Effector CD4-positive, alpha-beta T cell (primary cell): ENCODE measurements at places on chromosomes 2 and 18.

DNA sequence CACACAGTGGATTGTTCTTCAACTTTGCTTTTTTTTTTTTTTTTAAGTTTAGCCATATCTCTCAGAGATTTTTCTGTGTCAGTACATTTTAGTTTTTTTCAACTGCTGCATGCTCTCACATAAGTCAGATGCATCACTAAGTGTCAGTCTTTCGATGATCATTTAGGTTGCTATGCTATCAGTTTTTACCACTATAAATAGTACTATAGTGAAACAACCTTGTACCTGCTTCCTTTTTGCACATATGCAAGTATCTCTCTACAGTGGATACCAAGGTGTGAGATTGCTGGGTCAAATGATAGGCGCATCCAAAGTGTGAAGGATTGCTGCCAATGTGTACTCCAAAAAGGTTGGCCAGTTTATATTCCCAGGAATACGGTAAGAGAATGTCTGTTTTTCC is 33.5 kb upstream of the MAP4K3 start:
- no peak for DNase-seq

DNA sequence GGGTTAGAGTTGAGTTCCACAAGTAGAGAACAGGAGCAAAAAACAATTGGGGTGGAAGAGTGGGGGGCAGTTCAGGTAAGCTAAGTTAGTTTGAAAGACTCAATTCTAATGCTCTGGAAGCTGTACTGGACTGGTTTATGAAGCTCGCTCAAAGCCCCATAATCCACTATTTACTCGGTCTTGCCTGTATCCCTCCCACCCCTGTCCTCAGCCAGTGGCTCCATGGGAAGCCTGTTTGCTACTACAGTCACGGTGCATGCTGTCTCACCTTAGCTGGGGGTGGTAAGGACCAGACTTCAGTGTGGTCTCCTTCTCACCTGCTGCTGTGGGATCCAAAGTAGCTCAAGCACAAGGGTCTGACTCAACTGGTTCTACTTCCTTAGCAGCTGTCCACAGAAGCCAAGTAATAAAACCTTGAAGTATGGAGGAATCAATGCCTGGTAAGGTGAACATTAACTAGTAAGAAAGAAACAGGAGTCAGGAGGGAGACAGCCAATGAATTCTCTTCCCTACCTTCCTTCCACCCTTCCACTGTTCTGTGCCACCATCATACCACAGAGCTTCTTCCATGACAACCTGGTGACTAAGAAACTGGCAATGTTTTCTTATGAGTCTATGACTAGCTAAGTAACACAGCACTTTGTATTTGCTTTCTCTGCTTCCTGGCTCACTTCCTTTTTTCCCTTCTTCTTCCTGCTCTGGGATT is 230.8 kb downstream of the SRBD1 start:
- DNase-seq = no peak

DNA sequence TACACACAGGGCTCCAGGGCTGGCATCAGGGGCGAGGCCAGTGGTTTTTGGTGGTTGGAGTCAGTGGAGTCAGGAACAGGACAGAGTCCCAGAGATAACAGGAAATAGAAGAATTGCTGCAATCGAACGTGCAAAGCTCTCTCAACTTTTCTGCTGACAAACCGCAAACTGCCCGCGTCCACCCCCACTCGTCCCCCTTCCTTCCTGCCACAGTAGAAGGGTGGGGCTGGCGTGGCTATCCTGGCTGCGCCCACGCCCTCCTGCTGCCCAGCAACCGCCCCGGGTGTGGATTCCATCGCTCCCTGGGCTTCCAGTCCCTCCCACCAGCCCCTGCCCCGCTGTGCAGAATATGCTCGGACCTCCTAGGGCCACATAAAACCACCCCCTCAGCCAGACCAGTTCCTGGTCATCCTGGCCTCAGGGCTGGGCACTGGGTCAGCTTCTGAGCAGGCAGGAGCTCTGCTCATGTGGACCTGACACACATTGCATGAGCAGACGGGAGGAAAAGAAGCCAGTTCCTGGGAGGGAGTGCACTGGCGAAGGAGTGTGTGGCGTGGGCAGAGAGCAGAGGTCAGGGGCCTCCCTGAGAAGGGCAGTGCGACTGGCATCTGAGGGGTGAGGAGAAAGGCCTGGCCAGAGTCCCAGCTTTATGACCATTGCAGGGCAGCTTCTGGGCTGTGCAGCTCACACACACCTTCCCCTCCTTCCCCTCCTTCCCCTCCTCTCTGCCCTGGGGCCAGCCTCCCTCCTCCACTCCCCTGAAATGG is 85.4 kb upstream of the ATG16L1 start:
- no peak for DNase-seq

GRCh38 chr2:112148477-112148876 is 10.3 kb downstream of the FBLN7 start:
- no peak for DNase-seq

- no peak for DNase-seq
Measured at GRCh38 chr2:219864154-219864553, 236.7 kb downstream of the SLC4A3 start.

- DNase-seq = no peak
Measured at GRCh38 chr18:13306583-13306982, 88.0 kb downstream of the LDLRAD4 start.

DNA sequence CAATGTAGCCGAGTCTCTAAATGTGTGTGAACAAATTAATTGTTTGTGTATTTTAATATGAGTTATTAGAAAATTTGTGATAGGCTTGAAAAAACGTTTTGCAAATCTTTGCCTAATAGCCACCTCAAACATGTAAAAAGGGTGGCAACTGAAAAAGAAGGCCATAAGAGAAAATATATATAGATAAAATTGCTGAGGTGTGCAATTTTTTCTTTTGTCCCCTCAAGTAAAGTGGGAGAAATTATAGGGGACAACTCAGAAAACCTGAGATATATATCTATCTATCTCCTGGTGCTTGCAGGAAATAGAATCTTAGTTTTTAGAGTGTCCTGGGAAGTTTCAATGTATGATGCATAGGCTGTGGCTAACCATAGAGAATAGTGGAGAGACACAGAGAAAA is 201.4 kb upstream of the LRP1B start:
- no peak for DNase-seq

- DNase-seq = no peak
Measured at GRCh38 chr2:147101941-147102790, 742.7 kb upstream of the ACVR2A start.

DNA sequence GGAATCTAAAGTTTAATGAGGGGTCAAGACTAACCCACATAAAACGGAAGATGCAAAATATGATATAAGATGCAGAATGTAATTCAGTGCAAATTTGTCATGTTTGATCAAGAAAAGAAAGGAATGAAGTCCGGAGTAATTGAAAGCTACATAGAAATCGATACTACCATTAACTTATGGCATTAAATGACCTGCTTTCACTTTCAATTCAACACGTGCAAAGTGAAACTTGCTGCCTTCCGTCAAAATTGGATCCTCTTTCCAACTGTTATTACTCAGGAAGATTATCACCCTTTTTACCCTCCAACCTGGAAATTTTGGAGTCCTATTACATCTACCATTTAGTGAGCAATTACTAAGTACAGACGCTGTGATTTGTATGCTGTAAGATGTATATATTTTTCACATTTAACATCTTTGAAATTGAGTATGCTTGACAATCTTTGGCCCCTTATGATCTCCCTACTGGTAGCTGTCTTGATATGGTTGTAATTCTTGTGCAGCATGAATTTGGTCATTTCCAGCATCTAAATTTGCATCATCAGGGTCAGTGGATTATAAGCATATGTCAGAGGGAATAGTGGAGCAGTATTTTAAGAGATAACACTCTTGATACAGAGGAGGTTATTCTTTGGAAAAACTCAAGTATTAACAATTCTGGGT is 18.6 kb downstream of the UNC80 start:
- DNase-seq = no peak

- no peak for DNase-seq
Measured at GRCh38 chr2:26978061-26978596, 7.7 kb downstream of the MAPRE3 start.

DNA sequence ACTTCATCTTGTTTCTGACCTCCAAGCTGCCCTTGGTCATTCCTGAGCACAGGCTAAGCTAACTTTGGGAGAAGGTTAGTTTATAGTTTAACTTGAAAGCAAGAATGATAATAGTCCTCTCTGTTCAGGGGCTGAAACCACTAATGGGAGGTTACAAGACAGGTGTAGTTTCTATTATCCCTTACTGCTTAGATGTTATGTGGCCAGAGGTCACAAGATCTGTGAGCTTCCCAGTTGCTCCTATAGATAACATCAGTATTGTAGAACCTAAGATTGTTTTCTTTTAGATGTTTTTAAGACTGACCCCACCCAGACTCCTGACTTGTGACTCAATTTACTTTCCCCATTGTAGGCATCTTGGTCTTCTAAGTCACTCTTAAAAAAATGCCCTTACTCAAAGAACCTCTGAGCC is 94.8 kb upstream of the LPIN2 start:
- DNase-seq = no peak

- DNase-seq = no peak
Measured at GRCh38 chr2:222545823-222546795, 109.8 kb downstream of the FARSB start.

DNA sequence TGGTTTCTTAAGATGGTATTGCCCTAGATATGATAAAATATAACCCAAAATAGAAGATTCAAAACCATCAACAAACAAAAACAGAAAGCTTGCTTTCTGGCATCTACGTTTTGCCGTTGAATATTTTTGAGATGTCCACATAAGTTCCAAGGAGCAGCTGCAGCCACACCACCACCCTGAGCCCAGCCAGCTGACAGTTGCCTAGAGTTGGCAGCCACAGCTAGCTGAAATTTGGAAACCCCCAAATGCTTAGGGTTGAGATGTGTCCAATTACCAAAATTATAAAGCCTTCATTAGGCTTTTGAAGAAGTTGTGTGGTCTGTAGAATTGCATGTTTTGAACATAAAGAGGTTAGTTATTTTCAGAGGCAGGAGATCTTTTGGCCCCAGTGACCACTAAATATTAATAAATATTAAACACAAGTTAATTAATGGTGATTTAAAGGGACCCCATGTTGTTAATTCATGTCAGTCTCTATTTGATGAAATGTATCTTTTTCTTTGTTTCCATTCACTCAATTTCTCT is 118.1 kb upstream of the DTNA start:
- no peak for DNase-seq

DNA sequence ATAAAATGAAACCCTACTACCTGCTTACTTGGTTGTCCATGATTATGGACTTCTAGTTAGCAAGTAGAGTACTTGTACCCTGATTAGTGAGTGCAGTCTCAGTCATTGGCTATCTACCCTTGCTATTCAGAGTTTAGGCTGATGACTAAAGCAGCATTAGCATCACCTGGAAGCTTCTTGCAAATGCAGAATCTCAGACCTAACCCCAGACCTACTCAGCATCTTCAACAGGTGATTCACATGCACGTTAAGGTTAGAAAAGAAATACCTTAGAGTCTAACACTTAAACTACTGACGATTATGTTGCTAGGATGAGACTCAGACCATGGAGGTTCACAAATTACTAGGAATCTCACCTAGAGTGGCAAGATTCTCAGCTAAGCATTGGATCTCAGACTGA is 399.9 kb upstream of the FANCL start:
- DNase-seq = no peak

DNA sequence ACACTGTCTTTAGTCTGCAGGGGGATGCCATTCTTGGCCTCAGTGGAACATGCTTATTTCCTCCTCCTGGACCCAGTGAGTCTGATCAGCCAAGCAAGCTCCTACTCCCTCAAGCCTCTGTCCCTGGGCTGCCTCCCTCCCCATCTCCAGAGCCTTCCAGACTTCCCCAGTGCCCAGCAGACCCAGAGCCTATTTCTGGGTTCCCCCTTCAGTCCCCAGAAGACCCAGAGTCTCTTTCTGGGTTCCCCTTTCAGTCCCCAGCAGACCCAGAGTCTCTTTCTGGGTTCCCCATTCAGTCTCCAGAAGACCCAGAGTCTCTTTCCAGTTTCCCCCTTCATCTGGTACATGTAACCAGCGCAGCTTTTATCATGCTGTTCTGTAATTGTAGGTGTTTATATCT is 17.0 kb upstream of the PKDCC start:
- no peak for DNase-seq

- peak; percentile 8 for DNase-seq
Measured at GRCh38 chr18:59921384-59921891, 21.6 kb downstream of the PMAIP1 start.

DNA sequence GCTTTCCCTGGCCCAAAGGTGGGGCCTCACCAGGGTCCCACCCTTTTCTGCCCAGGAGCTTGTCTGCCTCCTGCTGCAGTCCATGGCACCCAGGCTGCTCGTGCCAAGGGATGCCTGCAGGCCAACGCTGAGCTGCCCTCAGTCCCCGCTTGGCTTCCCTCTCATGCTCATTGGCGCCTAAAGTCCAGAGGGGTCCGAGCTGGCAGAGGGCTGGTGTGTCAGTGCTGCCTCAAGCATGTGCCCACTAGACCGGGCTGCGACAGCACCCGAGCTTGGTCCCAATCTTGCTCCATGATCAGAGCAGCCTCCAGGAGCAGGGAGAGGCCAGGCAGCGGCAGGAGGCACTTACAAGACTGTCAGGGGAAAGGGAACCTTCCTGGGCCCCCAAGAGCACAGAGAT is 287.0 kb downstream of the ICOS start:
- no peak for DNase-seq

DNA sequence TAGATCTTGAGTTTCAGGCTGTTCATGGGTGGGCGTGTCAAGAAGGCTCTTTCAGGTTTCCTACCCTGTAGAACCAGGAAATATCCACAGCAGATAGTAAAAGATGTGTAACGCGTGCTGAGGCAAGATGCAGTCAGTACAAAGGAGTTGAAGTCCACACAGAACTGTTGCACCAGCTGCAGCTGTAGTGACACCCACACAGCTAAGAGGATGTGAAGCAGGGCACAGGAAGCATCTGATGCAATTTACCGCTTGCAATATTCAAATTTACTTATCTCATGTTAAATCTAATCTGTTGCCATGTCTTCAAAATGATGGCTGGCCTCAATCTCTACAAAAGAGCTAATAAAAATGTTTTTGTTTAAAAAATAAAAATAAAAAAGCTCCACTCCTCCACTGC is 132.8 kb downstream of the ARHGAP15 start:
- DNase-seq = peak; percentile 36

- no peak for DNase-seq
Measured at GRCh38 chr2:23867449-23867848, 59.5 kb downstream of the ATAD2B start.

GRCh38 chr18:47931718-47932103 is 1.3 kb upstream of the SMAD2 start:
- DNase-seq = peak; percentile 26

- DNase-seq = no peak
Measured at GRCh38 chr2:234271338-234271737, 220.8 kb downstream of the SPP2 start.

DNA sequence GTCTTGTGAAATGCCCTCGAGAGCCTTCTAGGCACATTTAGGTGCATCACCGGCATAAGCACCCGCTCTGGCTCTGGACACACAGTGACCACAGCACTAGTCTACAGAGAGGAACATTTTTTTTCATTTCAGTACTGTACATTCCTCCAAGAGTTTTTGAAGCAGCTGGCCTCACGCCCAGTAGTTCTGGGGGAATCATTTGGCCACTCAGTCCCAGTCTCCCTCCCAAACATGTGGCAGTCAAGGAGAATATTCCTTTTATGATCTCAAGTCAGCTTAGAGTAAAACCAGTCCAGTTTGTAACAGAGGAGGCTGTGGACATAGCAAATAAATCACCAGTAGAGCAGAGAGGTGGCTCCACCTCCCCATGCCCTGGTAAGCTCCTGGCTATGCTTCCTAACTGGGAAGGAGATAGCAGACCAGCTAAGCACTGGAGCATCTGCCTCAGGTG is 48.1 kb downstream of the KCNE4 start:
- no peak for DNase-seq

GRCh38 chr18:950882-951495 is 46.3 kb downstream of the ADCYAP1 start:
- no peak for DNase-seq

GRCh38 chr2:65436824-65437221 is 4.4 kb upstream of the SPRED2 start:
- DNase-seq = no peak

- DNase-seq = no peak
Measured at GRCh38 chr2:143787674-143788073, 658.5 kb downstream of the ARHGAP15 start.
